Small intestine (tissue), 16 donors: ENCODE measurements at places on chromosomes 2 and 18. TPM values are rescaled to one million over a fixed set of nuclear protein-coding genes. Genes with fewer than 3 reads are reported as not detected.

Gene SPDYA
- 0.06 TPM for polyA plus RNA-seq

Gene UGT1A10
- polyA plus RNA-seq: 0.27 TPM

Gene TMEM182
- 7.0 TPM for polyA plus RNA-seq

Gene KCNF1
- polyA plus RNA-seq: 0.34 TPM

- no peak overlapping the region for H3K27ac ChIP-seq
- H3K4me1 ChIP-seq: no peaks in the 10 kb centered on the region
- no peak overlapping the region for H3K4me3 ChIP-seq
- no peak for DNase-seq
Observed at GRCh38 chr2:26649992-26650712, 9.0 kb upstream of the CIB4 start.

DNA sequence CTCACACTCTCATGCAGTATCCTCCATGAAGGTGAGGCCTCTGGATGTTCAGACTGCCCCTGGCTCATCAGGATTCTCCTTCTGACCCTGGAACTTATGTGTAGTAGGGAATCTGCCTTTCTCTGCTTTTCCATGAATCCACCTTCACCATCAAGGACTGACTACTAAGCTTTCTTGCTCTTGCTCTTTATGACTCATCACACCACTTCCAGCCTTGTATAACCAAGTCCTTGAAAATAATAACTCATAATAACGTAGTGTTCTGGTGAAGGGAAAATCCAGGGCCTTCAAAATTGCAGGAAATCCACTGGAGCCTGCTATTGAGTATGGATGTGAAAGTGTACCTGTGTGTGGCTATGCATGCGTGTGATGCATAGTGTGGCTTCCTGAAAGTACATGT is 11.3 kb upstream of the KCNS3 start:
- no peak overlapping the region for H3K4me3 ChIP-seq
- H3K4me1 ChIP-seq: no peaks in the 10 kb centered on the region
- no peaks in the 10 kb centered on the region for H3K36me3 ChIP-seq
- peaks cover 9% of the 10 kb centered on the region for H3K27me3 ChIP-seq
- no peak overlapping the region for H3K27ac ChIP-seq

GRCh38 chr2:38279201-38279600 is 97.9 kb downstream of the ATL2 start:
- no peak for DNase-seq
- H3K27ac ChIP-seq: no peak overlapping the region
- H3K27me3 ChIP-seq: no peaks in the 10 kb centered on the region
- no peaks in the 10 kb centered on the region for H3K36me3 ChIP-seq

DNA sequence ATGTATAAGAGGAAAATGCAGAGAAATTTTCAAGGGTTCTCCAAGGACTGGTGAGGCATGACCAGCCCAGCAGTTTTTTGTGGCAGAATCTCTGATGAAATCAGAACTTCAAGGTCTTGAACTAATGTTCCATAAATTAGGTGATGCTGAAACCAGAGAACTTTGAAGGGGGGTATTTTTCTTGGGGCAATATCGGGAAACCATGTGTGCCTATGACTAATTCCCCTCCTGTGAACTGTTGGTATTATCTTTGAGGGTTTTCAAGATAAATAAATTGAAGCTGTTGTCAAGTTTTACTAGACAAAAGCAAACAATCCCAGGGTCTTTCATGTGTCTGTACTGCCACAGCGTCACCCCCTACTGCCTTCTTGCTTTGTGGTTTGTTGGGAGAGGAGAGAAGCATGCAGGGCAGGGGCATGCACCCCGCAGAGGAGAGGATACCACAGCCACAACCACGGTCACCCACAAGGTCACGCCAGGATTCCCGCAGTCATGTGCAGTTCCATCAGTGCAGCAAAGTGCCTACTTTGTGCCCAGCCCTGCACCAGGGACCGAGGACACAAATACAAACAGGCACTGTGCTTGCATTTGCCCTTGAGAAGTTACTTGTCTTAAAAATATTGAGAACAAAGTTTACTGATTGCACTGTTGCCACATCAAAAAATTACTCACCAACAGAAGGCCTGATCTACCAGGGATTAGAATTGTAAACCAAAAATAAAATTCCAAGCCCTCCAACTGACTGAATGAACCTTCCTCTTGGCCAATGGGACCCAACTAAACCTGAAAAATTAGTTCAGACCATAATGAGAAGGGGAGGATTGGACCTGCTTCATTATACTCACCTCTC is 413.3 kb upstream of the TRIB2 start:
- H3K36me3 ChIP-seq: no peaks in the 10 kb centered on the region
- no peak overlapping the region for H3K4me3 ChIP-seq
- H3K27ac ChIP-seq: no peak overlapping the region

GRCh38 chr2:37802899-37803379 is 122.1 kb upstream of the RMDN2 start:
- no peaks in the 10 kb centered on the region for H3K36me3 ChIP-seq
- no peaks in the 10 kb centered on the region for H3K4me1 ChIP-seq
- no peak for DNase-seq
- no peak overlapping the region for H3K4me3 ChIP-seq
- H3K27ac ChIP-seq: no peak overlapping the region
